ENCODE measurements at places on chromosomes 5 and 9.

DNA sequence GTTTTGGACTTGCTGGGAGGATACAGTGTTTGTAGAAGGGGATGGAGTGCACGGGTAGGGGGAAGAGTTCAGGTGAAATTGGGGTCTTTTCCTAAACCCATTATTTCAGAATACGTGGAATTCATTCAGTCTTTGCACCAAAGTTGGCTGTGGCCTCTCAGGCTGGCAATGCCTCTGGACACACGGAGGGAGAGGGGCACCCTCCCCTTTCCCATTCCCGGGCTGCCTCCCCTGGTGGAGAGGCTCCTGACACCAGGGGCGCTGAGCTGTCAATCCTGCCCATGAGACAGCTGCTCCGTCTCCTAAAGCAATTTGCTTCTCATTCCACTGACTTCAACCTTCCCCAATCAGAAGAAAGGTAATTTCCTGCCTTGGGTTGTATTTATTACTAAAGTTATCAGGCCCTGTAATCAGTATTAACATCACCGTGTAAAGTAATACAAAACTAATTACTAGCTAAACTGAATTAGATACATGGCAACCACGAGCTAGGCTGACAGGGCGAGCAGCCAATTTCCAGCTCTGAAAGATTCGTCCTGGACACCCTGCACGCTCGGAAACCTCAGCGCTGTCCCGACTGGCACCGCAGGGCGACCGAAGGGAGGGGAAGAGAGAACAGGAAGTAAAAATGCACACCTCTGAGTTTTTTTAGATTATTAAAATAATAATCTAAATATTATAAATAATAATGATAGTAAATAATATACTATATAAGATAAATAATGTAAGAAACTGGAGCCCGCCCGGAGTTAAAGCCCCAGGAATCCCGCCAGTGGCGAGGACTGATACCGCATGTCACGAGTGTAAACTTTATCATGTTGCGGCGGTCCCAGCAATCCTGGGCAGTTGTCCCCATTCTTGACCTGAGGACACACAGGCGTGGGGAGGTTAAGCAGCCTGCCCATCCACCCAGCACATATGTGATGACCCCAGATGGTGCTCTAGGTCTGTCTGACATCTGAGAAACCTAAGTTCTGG is 6.9 kb upstream of the OLFM1 start:
- no peak for DNase-seq

DNA sequence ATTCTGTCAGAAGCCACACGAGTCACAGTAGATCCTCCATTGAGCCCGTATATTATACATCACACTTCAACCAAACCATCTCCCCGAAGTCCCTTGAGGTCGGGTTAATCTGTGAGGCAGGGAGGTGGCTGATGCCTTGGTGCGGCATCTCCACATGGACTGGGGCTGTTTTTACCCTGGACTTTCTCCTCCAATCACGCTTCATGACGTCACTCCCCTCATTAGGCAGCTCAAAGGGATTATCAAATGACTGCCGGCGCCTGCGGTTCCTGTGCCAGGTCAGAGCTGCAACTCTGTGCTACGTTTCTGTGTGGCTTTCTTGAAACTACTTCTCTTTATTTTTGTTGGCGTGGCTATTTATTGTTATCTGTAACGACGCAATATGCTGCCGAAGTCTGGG is 53.7 kb downstream of the TMOD1 start:
- no peak for DNase-seq

DNA sequence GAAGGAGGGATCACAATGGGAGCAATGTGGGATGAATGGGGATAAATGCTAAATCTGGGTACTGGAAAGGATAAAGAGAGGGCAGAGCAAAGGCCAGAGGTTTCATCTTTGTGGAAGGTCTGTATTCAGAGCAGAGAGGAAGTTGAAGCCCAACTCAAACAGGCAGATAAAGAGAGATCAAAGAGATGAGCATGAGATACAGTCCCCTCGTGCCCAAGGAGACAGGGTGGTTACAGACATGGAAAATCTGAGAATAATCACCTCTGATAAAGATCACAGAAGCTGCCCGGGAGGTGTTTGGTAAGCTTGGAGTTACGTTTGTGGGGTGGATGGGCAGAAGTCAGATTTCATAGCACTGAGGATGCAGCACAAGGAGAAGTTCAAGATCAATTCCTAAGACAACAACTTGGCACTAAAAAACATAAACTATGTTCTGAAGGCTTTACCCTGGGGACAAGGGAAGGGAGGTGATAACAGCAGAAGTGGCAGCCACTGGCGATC is 459 bp upstream of the ERAP2 start:
- no peak for DNase-seq

DNA sequence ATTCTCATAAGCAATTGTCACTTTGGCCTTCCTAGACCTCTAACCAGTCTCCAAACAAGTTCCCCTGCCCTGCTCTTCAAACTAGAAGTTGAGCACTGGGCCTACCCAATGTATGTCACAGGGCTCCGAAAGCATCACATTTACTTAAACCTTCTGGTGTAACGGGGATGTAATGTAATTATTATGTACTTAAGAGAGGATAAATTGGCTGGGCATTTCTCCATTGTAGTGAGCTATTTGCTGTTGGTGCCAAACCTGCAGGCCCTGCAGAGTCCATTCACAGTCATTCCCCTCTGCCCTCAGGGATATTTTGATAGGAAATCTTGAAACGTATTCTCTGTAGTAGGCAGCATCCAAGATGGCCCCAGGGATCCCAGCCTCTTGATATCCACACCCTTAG is 64.2 kb upstream of the GNE start:
- no peak for DNase-seq
